Hepatocyte (in vitro differentiated cells): ENCODE measurements at places on chromosomes 12 and 14. TPM values are rescaled to one million over a fixed set of nuclear protein-coding genes. Genes with fewer than 3 reads are reported as not detected.

DNA sequence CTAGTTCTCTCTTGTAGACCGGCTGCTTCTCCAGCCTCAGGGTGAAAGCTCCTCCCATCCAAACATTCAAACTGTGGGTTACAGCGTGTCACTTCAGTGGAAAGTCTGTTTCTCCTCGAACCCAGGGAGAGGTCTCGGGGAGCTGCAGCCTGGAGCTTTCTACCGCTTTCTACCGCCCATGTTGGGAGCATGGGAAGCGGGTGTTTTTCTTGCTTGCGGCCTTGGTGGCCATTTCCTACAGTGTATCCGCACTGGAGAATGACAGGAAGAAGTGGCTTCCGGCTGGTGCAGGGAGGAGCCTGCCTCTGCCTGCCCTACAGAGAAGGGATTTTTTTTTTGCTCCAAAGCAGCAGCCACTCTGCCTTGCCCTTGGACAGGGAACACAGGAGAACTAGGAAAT lies 21.2 kb downstream of the ZFP36L1 start:
- DNase-seq, result no peak

GRCh38 chr12:124396544-124397398 lies 101.9 kb downstream of the RFLNA start:
- no peak for DNase-seq

DNA sequence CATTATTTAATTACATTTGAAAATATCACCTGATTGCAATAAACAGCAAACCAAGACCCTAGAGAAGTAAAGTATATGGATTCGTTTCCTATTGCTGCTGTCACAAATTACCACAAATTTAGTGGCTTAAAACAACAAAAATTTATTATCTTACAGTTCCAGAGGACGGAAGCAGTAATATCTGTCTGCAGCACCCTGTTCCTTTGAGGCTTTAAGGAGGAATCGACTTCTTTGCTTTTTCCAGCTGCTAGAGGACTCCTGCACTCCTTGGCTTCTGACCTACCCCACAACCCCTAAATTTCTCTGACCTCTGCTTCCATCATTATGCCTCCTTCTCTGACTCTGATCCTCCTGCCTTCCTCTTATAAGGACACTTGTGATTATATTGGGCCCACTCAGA lies 23.8 kb upstream of the PPM1A start:
- DNase-seq, result no peak

DNA sequence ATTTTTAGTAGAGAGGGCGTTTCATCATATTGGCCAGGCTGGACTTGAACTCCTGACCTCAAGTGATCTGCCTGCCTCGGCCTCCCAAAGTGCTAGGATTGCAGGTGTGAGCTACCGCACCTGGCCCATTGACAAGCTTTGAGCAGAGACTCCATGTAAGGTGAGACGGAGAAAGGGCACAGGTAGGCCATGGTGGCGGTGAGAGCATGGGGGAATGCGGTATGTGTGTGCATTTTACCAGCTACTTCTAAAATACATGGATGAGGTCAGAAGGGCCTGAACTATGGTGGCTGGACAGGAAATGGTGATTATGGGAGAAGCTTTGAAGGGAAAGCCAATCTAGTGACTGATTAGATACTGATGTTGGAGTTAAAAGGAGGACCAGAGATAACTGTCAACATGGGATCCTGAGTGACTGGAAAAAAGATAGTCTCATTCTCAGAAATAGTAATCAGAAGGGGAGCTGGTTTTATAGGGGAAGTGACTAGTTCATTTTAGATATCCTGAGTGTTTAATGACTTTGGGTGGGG lies 21.9 kb upstream of the PTPRB start:
- DNase-seq, result no peak

DNA sequence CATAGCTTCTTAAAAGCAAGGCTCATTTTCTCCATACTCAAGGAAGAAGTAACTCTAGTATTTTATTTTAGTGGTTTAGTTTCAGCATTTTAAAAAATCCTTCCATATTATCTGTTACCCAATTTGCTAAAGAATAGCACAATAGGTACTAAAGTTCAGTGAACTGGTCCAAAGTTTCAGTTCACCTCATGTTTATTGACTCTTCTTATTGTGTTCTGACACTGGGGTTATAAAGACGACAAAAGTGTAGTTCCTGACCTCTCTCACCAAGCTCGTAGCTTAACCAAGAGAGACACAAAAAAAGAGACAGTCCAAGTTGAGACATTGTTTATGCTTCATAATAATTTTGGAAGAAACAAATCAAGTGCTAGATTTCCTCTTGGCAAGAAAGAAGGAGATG lies 40.8 kb upstream of the SLC38A2 start:
- no peak for DNase-seq

DNA sequence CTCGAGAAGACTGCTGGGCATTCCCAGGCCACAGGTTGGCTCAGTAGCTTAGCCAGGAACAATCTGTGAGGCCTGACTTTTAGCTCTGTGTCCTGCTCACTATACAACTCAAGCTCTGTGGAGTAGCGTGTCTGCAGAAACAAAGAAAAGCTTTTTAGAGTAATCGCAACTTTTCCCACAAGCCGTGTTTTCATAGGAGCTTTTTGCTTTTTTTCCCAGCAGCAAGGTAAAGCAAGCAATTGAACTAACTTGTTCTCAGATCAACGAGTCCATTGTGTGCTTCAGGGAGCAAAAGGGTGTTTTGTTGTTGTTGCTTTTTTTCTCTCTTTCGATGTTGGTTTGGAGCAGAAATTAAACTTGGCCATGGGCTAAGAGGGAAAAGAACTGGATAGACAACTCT lies 97.3 kb upstream of the BCL2L14 start:
- DNase-seq, result no peak

DNA sequence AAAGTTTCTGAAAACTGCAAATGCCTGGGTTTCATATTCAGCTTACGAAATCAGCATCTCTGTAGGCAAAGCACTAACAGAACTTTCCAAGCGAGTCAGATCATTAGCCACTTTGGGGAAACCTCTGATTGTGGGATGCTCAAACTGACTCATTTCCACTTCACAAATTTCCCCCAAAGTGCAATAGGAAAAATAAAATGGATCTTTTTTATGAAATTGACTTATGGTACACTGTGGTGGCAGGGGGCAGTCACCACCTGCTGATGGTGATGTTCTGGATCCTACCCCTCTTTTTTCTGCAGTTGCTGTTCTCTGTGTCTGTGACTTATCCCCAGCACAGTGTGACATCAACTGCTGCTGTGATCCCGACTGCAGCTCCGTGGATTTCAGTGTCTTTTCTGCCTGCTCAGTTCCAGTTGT lies 5.6 kb downstream of the TCTN1 start:
- no peak for DNase-seq

GRCh38 chr14:27389402-27389801 lies 791.6 kb upstream of the NOVA1 start:
- no peak for DNase-seq

DNA sequence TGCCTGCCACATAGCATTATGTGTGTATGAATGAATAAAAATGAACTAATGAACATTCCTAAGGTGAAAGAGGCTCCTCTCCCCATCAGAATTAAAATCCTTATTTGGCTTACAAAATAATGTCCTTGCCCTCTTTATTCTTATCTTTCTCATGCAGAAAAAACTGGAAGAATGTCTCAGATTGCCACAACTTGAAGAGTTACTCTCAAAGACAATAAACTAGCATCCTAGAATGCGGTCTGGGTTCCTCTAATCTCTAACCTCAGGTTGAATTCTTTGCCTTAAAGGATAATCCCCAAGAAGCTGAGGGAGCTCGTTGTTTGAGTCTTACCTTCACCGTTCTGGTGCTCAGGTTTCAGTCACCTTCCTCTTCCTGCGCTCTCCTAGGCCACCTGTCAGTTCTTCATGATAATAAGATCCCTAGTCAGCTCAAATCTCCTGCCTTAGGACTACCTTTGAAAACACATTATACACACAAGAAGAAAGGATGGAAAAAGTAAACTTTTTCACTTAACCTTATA lies 147.1 kb downstream of the PHLDA1 start:
- DNase-seq, result no peak

- DNase-seq, result no peak
These were observed 4.4 kb downstream of the CFL2 start for GRCh38 chr14:34710006-34710405.

- DNase-seq, result no peak
These were observed 2.5 kb upstream of the LRIG3 start for GRCh38 chr12:58922849-58923248.

DNA sequence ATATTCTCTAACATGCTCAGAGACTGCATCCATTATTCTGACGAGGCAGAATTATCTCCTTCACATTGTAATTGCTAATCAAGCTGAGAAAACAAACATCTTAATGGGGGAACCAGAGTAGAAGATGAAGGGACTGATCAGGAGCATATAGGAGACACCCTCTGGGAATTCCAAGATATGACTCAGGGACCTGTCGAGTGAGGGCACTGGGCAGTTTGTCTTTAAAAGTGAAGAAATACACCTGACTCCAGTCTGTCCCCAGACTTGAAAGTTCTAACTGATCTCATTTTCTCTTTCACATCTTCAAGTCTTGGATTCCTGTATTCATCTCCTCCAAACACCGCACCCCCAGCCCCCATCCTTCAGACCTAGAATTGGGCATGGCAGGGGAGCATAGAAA lies 226.9 kb upstream of the PLXNC1 start:
- DNase-seq, result no peak

DNA sequence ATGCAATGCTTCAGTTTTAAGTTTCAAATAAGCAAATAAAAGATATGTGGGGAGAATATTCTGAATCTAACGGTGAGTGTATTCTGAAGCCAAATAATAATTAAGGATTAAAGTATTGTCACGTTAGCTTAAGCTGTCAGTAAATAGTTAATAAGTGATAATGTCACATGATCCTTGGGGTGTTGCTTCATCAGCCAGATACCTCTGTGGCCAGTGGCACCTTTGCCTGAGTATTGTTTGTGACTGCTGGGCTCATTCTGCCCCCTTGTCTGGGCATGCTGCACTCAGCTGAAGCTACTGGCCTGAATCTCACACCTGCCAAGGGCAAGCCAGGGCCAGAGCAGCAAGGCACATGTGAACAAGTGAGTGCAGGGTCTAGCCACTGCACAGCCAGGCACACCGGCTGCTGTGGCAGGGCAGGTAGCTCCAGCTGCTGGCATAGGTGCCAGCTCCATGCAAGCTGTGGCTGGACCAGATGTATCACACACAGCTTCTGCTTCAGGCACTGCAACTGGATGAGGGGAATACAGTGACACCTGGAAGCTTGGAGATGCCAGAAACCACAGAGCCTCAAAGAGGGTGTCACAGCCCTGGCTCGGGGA lies 739.7 kb downstream of the SLC6A15 start:
- no peak for DNase-seq

DNA sequence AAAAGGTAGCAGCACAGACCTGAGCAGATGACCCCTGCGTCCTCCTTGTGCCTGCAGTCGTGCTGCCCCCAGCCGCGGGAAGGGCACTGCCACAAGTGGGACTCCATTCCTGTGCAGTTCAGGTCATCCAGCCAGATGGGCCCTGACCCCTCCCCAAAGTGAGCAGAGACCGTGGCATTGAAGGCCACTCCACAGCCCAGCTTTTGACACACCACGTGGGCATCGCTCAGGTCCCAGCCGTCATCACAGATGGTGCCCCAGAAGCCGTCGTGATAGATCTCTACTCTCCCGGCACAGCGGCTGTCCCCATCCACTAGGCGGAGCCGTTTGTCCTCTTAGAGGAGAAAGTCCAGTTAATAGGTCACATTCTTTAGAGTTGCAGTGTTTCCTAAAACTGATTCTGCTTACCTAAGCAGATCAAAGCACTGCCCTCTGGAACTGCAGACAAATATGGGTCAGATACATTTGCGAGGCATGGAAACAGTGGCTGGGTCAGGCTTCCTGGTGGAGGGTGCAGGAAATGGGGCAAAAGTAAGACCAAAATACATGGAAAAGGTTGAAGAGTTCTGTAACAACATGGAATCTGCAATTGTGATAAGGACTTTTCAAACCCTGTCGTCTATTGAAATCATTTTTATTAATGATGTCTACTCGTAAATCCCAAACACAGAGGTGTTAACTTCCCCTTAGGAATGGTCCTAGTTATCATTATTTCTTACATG lies 69.4 kb downstream of the CD163L1 start:
- DNase-seq, result peak; percentile 37

The SERPINA9 gene
- polyA plus RNA-seq, result not detected in 2 replicates

The IAPP gene
- polyA plus RNA-seq, result not detected in 2 replicates

The PKP2 gene
- 62.4 and 72.1 TPM in 2 replicates for polyA plus RNA-seq

The SLC8A3 gene
- 0.42 and 1.0 TPM in 2 replicates for polyA plus RNA-seq

The SLC38A4 gene
- polyA plus RNA-seq, result 8.5 and 16.5 TPM in 2 replicates
